ENCODE measurements at places on chromosomes 7 and 10.

DNA sequence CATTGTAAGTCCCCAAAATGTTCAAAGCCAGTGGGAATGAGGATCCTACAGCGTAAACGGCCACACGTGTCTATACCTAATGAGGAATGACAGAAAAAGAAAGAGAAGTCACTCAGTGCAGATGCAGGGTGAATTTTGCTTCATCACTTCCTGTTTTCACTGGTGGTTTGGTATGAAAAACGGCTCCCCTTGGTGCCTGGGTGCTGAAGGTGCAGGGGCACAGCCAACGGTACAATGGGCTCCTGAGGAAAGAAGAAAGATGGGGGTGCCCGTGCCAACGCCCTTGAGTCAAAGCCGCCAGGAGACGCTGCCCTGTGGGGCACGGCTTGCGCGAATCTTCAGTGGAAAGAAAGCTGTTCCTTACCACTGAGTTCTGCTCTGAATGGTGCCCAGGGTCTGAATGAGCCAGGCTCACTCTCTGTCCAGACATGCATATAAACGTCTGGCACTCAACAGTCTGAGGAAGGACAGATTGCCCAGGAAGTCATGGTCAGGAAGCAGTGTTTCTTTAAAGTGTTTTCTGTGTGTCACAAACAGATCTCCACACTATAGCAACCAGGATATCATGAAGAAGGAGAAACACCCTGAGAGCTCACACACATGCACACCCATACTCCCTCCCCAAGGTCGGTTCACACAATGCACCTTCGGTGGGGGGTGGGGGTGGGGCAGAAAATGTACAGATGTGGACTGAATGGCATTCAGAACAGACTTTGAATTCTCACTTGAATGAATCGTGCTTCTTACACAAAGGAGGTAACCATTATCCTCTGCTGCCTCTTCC, 105.8 kb downstream of the ELMO1 start:
- peak; percentile 61 for DNase-seq

GRCh38 chr10:95864906-95865813, 42.6 kb upstream of the CC2D2B start:
- DNase-seq = no peak

- DNase-seq = no peak
Measured at GRCh38 chr10:44462338-44462914, 77.5 kb upstream of the CXCL12 start.

GRCh38 chr10:84353052-84353803, 24.8 kb downstream of the CCSER2 start:
- no peak for DNase-seq

GRCh38 chr10:129464251-129464650, 2.8 kb upstream of the MGMT start:
- DNase-seq = no peak

- no peak for DNase-seq
Measured at GRCh38 chr10:36345807-36346206, 703.7 kb upstream of the FZD8 start.

DNA sequence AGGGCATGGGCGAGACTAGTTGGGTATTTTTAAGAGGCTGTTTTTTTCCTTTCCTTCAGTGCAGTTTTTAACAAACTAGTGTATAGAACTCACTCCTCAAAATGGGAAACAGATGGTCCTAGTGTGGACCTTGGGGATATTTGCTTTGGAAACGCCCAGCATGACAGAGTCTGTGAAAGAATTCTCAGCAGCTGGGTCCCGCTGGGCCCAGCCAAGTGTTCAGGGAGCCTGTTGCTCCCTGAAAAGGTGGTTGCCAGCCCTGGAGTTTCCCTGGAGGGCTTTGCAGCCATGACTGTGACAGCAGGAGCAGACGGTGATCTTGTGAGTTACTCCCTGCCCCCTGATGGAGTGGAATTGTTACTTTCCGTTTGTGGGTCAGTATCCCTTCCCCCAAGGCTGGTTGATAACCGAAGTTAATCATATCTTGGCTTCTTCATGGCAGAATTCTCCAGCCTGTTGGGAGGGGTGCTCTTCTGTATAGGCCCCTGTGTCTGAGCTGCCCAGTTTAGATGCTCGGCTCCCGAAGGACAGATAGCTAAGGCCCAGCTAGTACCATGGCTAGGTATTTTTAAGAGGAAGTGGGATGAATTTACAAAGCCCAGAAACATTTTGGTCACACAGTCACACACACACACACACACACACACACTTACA, 278.6 kb upstream of the HABP2 start:
- DNase-seq = no peak

DNA sequence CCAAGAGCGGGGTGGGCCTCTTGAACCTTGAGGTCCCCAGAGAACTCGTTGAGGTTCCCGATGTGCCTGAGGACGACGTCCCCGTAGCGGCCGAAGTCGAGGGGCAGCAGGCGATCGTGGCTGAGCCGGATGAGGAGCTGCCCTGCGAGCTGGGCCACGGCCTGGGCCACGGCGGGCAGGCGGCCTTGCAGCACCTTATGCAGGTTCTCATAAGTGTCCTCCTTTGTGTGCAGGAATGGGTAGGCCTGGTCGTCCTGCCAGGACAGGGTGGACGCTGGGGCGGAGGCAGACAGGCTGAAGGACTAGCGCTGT, 14.2 kb downstream of the TFR2 start:
- no peak for DNase-seq

- DNase-seq = no peak
Measured at GRCh38 chr10:94571081-94571480, 25.5 kb downstream of the HELLS start.

GRCh38 chr10:91247360-91248111, 27.1 kb downstream of the PCGF5 start:
- DNase-seq = no peak

GRCh38 chr7:47704936-47705335, 123.0 kb upstream of the TNS3 start:
- no peak for DNase-seq

DNA sequence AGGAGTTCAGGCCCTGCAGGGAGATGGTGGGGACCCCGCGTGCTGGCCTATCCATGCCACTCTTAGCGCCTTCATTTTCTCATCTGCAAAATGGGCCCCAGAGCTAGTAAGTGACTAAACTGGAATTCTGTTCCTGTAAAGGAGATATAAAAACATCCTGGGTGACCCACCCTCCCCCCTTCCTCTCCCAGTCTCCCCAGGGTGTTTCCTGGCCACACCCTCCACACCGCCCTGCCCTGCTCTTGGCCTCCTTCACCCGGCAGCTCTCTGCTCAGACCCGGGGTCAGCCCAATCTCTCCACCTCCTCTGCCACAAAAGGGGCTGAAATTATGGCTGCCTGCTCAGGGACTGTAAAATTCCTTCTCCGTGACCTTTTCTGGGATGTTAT, 70.7 kb downstream of the C10orf105 start:
- DNase-seq = no peak

DNA sequence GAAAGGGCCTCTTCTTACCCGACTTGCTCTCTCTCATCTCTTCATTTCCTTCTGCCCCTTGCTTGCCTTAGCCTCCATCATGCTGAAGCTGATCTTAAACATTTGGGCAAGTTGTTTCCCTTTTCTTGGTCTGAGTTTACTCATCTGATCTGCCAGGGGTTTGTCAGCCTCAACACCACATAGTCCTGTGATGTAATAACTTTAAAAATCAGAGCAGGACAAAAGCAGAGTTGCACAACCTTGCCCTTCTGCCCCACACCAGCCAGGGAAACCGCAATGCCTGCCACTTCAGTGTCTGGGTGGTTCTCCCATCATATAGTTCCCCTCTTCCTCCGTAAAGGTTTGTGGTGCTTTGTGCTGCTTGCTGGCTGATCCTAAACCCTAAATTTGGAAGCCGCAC, 9.9 kb upstream of the LIPM start:
- no peak for DNase-seq

DNA sequence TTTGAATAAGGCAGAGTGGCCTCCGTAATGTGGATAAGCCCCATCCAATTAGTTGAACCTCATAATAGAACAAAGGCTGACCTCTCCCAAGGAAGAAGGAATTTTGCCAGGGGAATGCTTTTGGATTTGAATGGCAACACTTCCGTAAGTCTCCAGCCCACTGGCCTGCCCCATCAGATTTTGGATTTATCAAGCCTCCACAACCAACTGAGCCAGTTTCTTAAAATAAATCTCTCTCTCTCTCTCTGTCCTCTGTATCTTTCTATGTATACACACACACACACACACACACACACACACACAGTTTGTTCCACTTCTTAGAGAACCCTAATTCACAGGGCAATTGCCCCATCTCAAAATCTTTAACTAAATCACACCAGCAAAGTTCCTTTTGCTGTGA, 100.9 kb upstream of the CAV2 start:
- no peak for DNase-seq

- DNase-seq = no peak
Measured at GRCh38 chr7:21547501-21547900, 4.7 kb downstream of the DNAH11 start.

- no peak for DNase-seq
Measured at GRCh38 chr7:19508821-19509220, 200.0 kb downstream of the POLR1F start.

- no peak for DNase-seq
Measured at GRCh38 chr10:67433276-67433675, 262.7 kb downstream of the CTNNA3 start.

GRCh38 chr7:48755061-48755555, 169.2 kb upstream of the CDC14C start:
- no peak for DNase-seq

GRCh38 chr7:47571331-47572093, 10.4 kb downstream of the TNS3 start:
- DNase-seq = no peak

- DNase-seq = no peak
Measured at GRCh38 chr7:107220356-107220755, 51.6 kb downstream of the HBP1 start.

DNA sequence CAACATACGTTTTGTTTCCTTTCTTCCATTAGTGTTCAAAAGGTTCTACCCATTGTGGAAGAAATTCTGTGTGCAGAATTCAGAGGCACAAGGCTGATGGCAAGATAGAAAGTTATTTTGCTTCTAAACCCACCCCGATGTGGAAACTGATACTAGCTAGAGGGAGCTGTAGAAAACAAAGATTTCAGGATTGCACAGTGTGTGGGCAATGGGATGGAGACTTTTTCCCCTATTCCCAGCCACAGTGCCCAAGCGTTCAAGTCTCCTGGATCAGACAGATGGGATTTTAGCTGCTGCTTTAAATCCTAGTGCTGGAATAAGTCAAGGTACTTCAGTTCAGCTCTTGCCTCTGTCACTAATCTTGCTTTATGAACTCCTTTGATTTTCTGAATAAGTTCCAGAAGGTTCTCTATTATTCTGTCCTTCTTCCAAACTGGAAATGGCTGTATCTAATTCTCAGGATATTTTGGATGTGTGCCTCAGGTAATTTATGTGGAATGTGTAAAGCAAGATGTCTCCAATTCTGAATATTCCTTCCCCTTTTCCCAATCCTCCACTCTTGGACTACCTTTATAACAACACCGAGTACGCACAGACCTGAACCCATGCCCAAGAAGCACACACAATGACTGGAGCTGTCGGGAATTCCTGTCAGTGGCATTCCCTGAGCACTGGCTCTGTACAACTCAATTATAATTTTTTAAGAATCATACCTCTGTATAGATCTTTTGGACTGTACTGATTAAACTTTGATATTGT, 473.0 kb downstream of the PLXDC2 start:
- no peak for DNase-seq

GRCh38 chr10:110208614-110209453, 1.4 kb downstream of the MXI1 start:
- DNase-seq = peak; percentile 18

GRCh38 chr10:27041196-27041595, 59.1 kb downstream of the ANKRD26 start:
- DNase-seq = no peak

- DNase-seq = no peak
Measured at GRCh38 chr10:65273115-65273514, 1652.7 kb upstream of the LRRTM3 start.

DNA sequence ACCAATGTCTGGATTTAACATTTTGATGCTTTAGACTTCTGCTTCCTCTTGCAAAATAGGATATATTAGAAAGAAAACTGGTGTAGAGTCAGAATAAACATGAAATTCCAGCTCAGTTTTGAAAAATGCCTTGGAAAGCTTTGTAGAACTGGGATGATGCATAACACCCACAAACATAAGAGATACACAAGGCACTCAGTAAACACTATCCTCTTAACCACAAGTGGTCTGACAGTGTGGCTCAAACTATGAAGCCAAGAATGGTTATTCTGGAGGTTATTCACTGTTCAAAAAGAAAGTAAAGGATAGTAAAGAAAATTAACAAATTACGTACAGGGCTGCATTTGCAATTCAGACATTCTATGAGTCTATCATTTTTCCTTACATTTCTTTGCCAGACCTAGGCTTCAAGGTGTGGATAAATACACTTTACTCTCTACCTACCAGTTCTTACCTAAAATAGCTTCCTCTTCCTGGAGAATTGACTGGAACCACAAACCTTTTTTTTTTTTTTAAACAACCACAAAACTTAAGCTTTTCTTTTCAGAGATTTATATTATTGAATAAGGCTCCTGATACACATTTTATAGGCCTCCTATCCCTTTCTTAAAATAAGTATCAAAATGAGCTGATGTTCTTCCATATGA, 9.0 kb upstream of the RSBN1L start:
- no peak for DNase-seq

DNA sequence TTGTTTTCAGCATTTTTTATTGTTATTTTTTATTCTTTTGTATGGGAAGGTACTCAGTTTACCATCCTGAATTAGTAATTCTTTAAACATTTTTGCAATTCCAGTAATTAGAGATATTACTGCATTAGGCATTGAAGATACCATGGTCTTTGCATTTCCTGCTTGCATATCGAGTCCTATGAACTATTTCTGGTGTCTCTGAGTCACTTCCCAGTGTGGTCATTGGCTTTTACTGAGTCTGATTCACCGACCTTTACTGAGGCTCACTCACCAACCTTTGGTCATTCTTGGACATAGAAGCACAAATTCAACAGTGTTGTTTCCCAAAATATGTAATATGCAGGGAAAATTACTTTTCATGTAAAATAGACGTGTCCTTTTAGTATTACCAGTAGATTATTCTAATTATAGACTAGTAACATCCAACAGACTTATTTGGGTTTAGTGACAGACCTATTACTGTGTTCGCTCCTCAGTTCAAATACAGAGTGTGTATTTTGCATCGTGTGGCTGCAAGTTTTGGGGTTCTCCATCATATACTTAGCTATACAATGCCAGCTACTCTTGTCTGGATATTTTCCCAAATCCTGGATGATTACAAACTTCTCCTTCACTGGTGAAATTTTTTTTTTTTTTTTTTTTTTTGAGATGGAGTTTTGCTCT, 180.7 kb upstream of the PRSS1 start:
- no peak for DNase-seq

- no peak for DNase-seq
Measured at GRCh38 chr10:78403781-78404180, 370.1 kb downstream of the RPS24 start.

Measured in activated T-helper 1 cell treated with Interleukin-2 at 50 U/mL for 16 hours (primary cell).